Endothelial cell (in vitro differentiated cells): ENCODE measurements at places on chromosomes 6 and 20. TPM values are rescaled to one million over a fixed set of nuclear protein-coding genes. Genes with fewer than 3 reads are reported as not detected.
A peak's percentile ranks its signal among the peaks of the same experiment; 100 is the strongest.

DEFB114 gene
- total RNA-seq: not detected

BPIFB2 gene
- total RNA-seq: not detected

FAM83C gene
- total RNA-seq: not detected

CPXM1 gene
- 139 TPM for total RNA-seq

FLRT3 gene
- 6.3 TPM for total RNA-seq

TRIM10 gene
- total RNA-seq: not detected

ARMH2 gene
- total RNA-seq: not detected

SYNDIG1 gene
- 8.1 TPM for total RNA-seq

COL9A1 gene
- 0.77 TPM for total RNA-seq

NEDD9 gene
- 3.2 TPM for total RNA-seq

GRCh38 chr20:45111799-45112471 lies 3.0 kb downstream of the WFDC5 start:
- no peak for DNase-seq

DNA sequence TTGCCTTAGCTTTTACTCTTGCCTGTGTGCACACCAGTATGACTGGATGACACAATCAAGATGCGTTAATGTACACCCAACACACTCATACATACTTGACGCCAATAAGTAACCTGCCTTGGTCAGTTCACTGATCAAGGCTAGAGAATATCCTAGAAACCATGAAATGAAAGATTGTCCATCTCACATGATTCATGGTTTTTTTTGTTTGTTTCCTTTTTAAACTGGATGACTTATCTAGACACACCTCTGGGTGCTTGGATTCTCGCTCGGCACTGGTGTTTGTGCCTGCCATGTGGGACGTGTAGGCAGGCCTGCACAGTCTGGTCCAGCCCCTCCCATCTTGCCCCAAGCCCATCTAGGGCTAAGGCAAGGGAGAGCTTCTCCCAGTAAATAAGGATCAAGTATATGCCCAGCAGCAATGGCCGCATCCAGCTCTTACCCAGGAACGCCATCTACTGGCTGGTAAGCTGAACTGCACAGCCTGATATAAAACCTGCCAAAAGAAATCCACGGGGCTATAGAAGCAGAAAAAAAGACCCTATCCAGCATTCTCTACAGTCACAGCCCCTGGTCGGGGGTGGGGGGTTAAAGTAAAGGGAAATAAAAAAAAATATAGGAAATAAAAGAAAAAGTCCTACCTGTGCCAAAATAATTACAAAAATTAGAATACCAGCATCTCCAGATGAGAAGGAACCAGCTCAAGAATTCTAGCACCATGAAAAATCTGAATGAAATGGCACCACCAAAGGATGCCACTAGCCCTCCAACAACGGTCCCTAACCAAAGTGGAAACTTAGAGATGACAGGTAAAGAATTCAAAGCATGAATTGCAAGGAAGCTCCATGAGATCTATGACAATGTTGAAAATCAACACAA lies 73.3 kb downstream of the OTOR start:
- DNase-seq: peak; percentile 41

DNA sequence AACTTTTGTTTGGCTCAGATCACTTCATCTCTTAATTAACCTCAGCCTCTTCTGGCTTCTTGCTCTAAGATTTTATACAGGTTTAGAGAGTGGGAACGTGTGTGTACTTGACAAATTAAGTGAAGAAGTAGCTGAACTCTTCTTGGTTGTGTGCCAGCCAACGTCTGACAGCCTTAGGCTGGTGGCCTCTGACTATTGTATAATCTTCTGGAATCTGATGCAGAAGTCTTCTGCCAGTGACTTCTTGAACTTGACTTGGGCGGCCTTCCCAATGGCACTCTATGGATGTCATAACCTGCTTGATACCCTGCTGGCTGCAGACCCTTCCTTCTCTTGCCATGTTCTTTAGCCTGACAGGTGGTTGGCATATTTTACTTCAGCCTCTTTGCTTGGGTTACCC lies 660.5 kb downstream of the DOK5 start:
- DNase-seq: no peak

GRCh38 chr6:85856235-85856634 lies 213.5 kb upstream of the SYNCRIP start:
- DNase-seq: no peak

DNA sequence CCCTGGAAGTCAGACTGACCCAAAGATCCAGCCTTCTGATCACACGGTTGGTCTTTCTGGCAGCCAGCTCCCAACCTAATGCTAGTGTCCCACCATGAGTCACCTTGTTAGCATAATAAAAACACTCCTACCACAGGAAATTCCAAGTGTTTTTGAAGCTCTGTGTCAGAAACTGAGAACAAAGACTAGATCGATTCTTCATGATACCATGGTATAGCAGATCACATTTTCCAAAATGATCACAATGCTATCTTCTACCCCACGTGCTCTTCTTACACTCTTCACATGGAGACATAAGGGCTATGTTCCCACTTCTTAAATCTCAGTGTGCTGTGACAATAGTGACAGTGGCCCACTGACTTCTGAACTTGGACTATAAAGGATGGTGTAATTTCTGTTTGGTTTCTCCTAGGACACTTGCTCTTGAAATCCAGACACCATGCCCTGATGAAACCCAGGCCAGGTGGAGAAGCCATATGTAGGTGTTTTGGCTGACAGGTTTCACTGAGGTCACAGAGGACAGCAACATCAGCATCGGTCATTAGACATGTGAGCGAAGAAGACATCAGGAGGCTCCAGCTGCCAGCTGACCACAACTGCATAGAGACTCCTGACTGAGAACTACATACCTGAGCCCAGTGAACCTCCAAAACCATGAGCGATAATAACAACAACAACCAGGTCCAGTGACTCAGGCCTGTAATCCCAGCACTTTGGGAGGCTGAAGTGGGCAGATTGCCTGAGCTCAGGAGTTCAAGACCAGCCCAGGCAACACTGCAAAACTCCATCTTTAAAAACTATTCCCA lies 57.5 kb downstream of the MKKS start:
- no peak for DNase-seq

DNA sequence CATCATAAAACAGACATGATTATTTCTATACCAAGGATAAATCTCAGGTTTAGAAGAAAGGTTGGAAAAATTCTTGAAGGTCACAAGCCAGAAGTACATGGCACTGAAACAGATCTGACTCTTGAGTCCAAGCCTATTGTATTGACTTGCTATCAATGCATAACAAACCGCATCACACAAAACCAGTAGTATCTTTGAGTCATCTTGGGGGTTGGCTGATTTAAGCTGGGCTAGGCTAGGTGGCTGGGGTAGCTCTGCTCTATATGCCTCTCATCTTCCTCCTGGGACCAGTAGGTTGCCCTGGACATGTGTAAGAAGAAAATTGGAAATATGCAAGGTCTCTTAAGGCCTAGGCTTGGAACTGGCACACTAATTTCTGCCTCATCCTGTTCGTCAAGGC lies 37.0 kb upstream of the RAB23 start:
- DNase-seq: no peak

DNA sequence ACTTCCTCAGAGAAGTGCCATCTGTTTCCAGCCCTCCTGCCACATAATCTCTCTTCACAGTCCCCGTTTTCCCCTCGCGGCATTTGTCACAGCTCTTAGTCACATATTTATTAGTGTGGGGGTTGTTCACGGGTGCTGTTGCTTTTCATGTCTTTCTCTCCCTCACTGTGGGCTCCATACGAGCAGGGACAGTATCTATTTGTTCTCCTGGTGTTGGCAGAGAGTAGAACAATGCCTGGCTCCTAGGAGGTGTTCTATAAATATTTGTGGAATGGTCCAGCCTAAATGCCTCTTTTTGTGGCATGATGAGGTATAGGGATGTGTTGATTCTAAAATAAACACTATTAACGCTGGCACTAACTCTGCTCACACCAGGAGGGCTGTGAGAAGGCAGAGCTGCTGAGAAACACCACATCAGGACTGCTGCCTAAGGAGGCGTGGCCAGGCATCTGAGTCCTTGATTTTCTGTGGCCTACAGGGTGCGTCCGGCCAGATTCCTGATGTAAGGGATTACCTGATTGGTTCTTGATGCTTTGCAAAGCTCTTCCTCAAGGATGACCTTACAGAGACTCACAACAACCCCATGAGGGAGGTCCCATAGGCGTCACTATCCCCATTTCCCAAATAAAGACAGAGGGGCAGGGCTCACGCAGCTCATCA lies 219.8 kb upstream of the ARID1B start:
- DNase-seq: no peak

DNA sequence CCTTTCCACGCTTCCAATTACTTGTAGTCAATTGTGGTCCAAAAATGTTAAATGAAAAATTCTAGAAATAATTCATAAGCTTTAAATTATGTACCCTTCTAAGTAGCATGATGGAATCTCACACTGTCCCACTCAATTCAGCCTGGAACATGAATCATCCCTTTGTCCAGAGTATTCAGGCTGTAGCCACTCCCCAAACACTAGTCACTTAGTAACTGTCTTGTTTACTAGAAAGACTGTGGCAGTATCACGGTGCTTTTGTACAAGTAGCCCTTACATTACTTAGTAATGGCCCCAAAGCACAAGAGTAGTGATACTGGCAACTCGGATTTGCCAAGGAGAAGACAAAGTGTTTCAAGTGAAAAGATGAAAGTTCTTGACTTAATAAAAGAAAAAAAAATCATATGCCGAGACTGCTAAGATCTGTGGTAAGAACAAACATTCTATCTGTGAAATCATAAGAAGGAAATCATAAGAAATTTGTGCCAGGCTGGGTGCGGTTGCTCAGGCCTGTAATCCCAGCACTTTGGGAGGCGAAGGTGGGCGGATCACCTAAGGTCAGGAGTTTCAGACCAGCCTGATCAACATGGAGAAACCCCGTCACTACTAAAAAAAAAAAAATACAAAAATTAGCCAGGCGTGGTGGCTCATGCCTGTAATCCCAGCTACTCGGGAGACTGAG lies 168.5 kb upstream of the SIM1 start:
- DNase-seq: no peak

- peak; percentile 4 for DNase-seq
These were observed 56.2 kb upstream of the ARID1B start for GRCh38 chr6:156720691-156721685.

- DNase-seq: peak; percentile 19
These were observed 374.4 kb downstream of the UTRN start for GRCh38 chr6:144659202-144660182.

GRCh38 chr6:143176090-143177021 lies 115.7 kb downstream of the AIG1 start:
- DNase-seq: no peak

DNA sequence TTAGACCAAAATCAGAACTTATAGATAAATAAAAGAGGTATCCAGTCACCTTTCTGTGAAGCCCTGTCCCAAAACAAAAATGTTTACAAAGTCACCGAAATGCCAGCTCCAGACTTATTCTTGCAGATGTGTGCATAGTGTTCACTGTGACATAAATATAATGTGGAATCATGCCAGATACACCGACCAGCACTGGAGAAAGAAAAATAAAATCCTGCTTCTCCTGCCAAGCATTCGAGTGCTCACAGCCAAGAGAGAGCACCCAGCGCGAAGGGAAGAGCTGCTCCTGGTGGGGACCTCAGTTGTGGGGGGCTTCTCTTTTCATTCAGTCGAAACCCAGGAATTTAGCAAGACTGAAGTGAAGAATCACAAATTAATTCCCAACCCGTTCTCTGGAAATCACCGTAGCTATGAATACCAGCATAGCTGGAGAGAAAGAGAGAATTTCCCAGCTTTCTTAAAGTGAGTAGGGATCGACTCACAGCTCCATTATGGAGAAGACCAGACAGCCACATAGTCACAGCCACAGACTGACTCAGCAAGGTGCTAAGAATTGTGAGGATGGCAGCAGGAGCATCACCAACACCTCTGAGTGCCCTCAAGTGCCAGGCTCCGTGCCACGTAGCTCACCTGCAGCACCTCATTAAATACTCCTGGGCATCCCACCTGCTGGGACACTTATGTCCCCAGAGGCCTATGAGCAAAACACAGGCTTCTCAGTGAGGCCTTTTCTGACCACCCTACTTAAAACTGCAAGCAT lies 33.2 kb downstream of the BFSP1 start:
- no peak for DNase-seq

GRCh38 chr6:39053016-39053624 lies 4.5 kb downstream of the GLP1R start:
- no peak for DNase-seq

DNA sequence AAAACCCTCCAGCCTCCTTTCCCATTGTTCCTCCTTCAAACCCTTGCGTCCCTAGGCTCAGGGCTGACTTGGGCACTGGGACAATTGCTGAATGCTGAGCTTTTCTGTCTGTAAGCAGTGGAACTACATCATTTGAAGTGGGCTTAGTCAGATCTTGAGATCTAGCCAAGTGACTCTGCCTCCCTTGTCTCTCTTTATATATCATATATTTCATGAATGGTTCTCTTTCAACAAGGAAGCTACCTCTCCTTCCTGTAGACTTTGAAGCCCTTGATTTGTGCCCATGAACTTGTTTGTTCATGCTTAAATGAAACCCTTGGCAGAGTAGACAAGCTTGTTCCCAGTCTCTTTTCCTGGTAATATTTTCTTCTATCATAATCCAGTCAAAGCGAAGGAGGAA lies 60.0 kb upstream of the KIF13A start:
- DNase-seq: no peak

DNA sequence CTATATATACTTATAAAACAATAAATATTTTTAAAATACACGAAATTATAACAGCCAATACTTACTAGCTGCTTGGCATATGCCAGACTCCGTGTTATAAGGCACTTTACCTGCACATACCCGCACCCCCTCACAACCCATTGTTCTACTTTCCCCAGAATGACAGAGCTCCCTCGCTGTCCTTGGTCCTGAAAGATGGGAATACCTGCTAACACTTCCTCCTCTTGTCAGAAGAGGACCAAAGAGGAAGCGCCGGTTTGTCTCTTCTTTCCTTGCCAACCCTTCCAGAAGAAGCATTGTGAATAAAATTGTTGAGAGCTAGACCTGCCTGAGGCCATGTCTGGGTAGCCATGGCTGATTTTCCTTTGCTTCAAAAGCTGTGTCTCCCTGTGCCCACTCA lies 149.3 kb downstream of the PTPRT start:
- peak; percentile 18 for DNase-seq

DNA sequence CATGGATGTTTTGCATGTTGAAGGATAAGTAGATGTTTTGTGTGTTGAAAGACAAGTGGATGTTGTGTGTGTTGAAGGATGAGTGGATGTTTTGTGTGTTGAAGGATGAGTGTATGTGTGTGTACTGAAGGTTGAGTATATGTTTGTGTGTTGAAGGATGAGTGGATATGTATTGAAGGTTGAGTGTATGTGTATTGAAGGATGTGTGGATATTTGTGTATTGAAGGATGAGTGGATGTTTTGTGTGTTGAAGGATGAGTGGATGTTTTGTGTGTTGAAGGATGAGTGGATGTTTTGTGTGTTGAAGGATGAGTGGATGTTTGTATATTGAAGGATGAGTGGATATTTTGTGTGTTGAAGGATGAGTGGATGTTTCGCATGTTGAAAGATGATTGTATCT lies 325.0 kb downstream of the CDH4 start:
- DNase-seq: no peak

GRCh38 chr6:72524011-72524645 lies 97.7 kb upstream of the KCNQ5 start:
- no peak for DNase-seq
